ENCODE measurements at places on chromosomes 6 and 20. TPM values are rescaled to one million over a fixed set of nuclear protein-coding genes. Genes with fewer than 3 reads are reported as not detected.

KCNK5 gene
- not detected for total RNA-seq

NOTCH4 gene
- 3.5 TPM for total RNA-seq

KCNK16 gene
- not detected for total RNA-seq

PPP1R16B gene
- total RNA-seq = under 0.01 TPM

SYNDIG1 gene
- total RNA-seq = not detected

BPIFA1 gene
- not detected for total RNA-seq
